ENCODE measurements at places on chromosomes 4 and X.
A peak's percentile ranks its signal among the peaks of the same experiment; 100 is the strongest.

DNA sequence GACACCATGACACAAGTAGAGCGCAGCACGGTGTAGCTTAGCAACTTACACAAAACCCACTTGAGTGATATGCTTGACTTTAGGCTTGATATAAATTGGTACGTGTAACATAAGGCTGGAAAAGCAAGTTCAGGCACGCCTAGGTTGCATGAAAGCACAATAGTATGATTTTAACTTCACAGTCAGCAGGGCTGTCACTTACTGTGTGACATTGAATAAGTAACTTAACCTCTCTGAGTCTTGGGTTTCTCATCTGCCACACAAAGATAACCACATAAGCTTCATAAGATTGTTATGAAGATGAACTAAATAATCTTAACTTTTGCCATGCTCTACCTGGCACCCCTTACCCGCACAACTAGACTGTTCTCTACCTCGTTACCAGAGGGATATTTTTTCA is 9.5 kb downstream of the SRD5A3 start:
- DNase-seq = no peak

DNA sequence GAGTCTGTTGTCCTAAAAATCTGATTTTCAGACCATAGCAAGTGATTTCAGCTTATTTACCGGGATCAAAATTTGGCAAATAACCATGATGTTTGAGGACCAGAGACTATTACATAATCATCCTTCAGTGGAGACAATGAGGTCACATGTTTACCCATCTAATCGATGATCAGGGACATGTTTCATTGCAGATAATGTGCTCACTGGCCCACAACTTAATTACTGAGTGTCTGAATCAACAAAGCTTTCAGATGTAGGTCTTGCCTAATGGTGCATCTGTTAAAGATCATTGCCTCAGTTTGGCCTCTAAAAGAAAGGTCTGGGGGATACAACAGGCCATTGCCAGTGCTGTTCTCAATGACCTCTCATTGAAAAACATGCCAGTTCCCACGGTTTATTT is 42.8 kb upstream of the KLHL34 start:
- DNase-seq = no peak

DNA sequence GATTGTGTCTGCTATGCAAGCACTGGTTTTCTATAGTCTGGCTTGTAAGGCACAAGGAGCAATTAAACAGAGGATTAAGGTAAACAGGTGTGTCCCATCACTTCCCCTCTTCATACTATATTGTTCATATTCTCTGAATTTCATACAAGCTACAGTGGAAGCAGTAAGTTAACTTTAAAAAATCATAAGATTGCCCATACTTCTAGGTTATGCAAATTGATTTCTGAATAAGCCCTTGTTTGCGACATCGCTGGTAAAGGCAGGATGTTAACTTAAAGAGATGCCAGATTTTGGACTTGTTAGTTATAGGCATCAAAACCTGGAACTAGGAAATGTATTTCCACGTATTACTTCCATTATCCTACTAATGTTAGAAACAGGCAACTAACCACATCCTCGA is 1.0 kb upstream of the TMEM131L start:
- DNase-seq = no peak

GRCh38 chr4:34633241-34633640 is 1611.1 kb downstream of the ARAP2 start:
- no peak for DNase-seq

GRCh38 chr4:94426783-94427182 is 25.0 kb upstream of the PDLIM5 start:
- DNase-seq = no peak

DNA sequence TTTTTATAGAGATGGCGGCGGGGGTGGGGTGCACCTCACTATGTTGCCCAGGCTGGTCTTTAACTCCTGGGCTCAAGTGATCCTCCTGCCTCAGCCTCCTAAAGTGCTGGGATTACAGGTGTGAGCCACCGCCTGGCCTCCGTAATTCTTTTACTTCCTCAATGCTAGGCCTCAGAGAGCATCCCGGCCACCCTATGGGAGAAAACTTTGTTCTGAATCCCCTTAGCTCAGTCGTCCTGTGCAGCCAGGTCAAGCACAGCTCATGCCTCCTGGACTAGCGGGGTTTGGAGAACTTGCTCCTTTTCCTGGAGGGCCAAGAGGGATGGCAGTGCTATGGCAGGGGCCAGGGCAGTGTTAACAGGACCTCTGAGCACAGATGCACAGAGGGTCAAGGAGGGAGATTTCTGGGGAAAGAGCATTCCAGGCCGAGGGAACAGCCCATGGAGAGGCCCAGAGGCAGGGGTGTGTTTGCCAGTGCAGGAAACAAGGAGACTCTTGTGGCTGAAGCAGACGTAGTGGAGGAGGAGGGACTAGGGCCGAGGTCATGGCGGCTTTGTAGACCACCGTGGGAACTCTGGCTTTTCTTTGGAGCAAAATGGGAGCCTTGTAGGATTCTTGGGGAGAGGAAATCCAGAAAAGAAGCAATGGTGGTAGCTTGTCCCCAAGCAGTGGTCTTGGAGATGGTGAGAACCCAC is 9.8 kb upstream of the TNIP2 start:
- DNase-seq = no peak

DNA sequence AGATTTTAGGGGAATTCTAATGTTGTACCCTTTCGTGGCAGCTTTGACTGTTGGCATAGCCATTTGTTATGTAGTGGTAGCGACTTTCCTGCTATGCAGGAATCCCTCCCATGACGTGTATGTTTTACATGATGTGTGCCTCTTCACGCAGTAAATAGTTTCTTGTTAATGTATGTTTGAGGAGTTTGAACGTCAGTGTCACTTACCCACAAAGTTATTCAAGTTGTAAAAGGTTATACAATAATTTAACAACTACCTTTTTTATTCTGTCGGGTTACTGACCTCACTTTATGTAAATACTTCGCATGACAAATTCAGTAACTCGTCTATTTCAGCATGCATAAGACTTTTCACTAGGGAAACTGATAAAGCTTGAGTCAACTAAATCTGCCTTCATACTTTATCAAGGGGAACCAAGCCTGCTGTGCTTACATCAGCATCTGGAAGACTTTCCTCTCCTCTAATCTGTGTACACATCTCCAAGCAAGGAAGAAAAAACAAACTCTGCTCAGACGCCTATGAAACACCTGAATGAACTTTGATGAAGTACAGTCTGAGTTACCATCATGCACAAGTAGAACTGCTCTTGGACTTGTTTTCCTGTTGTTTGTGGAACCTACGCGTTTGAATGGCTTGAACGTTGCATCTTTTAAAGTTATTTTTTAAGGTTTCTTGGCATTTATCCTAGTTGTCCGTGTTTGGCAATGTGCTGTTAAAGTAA is 61.2 kb downstream of the SLC9A6 start:
- no peak for DNase-seq

GRCh38 chr4:187541666-187542065 is 453.9 kb upstream of the ZFP42 start:
- no peak for DNase-seq

DNA sequence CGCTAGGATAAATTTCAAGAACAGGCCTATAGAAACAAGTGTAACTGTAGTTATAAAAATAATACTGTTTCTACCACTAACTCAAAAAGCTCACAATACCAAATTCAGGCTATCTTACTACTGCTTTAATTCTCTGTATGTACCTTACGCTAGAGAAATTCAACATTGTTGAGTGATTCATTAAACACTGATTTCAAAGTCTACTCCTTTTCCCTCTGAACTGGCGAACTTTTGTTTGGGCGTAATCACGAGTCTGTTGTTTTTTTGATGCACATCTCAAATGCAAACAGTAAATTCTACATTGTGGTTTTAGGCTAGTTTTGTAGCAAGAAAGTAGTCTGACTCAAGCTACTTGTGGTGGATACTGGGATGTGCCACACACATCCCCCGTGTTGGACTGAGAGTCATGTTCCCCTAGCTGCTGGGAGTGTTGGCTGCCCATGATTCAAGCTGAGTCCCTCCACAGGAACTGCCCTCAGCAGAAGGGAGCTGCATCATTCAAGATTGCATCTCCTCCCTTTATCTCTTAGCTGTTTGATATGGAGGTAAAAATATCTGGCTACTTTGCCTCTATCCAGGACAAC is 406.1 kb downstream of the RAPGEF2 start:
- no peak for DNase-seq

- DNase-seq = no peak
These were observed 290.0 kb downstream of the ANK2 start for GRCh38 chr4:113339430-113339813.

GRCh38 chrX:9864011-9864410 is 77.8 kb downstream of the SHROOM2 start:
- DNase-seq = no peak

- DNase-seq = peak; percentile 54
These were observed 105.0 kb downstream of the AREG start for GRCh38 chr4:74549936-74550335.

DNA sequence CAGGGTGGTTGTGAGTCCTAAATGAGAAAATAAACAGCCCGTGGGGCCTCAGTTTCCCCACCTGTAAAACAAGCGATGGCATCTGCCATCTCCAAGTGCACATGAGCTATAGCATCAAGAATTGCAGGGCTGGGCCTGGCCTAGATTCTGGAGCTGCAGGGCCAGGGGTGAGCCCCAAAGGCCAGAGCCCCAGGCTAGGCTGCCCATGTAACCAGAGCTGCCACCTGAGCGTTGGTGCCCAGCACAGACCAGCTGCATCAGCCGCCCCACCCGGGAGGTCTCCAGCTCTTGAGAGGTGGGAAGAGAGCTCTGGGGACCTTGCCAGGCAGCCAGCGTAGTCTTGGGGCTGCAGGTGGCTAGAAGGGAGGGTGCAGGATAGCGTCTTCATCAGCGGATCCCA is 27.0 kb upstream of the GPR78 start:
- no peak for DNase-seq

GRCh38 chrX:108000751-108001150 is 18.6 kb upstream of the TEX13B start:
- no peak for DNase-seq

DNA sequence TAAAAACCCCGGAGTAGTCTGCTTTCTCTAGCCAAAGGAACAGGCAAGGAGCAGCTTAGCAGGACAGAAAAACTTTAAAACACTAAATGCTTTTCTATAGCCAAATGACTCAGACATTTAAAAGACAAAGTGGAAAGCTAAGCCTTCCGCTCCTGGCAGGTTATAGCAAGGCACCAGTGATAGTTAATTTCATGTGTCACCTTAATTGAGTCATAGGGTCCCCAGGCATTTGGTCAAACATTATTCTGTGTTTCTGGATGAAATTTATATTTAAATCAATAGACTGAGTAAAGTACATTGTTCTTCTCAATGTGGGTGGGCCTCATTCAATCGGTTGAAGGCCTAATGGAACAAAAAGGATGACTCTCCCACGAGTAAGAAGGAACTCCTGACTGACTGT is 885.7 kb upstream of the ADGRL3 start:
- no peak for DNase-seq

GRCh38 chr4:150268444-150268843 is 190.2 kb downstream of the DCLK2 start:
- peak; percentile 30 for DNase-seq

DNA sequence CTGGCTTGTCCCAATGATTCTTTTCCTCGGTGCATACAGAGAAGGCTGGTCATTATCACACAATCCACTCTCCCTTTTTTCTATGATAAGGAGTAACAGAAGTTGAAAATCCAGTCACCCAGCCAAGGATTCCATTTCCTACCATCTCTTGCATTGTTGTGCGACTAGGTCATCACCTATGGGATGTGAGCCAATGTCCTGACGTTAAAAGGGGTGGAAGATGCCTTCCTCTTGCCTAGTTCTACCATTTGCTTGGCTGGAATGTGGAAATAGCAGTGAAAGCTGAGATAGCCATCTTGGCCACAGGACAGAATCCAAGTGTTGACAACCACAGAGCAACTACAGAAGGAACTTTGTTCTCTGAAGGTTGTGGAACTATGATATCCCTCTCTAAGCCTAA is 132.2 kb upstream of the KIT start:
- peak; percentile 60 for DNase-seq

DNA sequence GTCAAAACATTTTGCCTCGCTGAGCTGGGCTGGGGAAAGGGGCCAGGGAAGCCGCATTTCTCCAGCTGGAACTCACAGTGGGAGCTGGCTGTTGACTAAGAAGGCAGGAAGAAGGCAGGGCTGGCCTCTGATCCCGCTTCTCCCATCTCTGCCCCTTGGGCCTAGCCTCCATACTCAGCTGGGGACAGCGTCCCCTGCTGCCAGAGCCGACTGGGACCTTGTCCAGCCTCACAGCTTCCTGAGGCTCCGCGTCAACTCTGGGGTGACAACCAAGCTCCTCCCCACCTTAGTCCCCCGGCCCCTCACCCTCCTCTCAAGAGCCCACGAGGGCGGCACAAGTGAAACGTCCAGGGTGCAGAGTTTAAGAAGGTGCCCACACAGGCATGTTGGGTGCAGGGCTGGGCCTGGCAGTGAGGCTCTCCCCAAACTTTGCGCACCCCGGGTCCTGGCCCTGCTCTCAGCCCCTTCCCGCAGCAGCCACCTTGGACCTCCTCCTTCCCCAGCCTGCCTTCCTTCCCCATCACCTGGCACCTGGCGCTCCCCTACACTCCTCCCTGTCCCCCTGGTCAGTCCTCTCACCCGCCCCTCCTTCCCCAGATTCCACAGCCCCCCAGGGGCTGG is 100.8 kb downstream of the PSAPL1 start:
- no peak for DNase-seq

DNA sequence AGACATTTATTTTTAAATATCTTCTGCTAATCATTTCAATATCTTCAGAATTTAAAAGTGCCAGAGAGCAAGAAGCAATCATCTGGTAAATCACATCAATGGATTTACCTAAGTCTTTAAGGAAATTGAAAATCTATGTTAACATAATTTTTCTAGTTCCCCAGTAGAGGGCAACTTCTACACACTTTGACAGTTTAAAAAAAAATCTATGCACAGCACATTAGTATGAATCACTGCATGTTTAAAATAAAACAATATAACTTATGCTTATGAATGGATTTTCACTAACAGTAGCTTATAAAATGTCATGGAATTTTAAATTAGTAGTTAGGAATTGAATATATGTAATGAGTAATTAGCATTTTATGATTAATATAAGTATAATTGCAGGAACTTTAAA is 126.5 kb downstream of the REELD1 start:
- DNase-seq = peak; percentile 38

DNA sequence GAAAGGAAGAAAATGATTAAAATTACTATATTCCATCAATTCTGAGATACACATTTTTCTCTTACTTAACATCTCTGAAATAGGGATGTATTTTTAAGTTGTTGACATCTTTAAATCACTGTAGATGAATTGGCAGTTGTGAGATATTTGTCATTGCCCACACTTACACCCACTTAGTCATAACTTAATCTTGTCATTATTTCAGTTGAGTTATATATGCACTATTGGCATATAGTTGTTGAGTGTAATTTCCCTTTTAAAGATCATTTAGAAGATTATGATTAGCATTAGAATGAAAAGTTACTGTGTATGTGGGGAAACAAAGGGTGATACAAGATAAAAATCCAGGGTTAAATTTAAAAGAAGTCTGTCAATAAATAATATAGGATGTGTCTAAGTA is 2.2 kb downstream of the AIMP1 start:
- DNase-seq = no peak

- DNase-seq = no peak
These were observed 1.5 kb downstream of the TMEM156 start for GRCh38 chr4:39030725-39031124.

DNA sequence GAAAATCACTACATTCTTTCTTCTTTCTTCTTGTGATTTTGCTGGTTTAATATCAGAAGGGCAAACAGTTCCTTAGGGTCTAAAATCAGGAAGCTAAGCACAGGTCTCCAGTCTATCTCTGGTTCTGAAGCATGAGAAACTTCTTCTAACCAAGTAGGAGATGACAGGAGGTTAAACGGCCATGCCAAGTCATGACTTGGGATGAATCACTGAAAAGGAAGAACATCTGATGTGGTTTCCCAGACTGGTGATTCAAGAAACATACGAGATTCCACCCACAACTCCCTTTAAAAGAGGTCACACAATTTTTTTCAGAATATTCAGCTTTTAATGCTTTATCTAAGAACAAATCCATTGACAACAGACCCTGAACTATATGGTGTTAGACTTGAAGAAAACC is 684.0 kb upstream of the PRKX start:
- no peak for DNase-seq

Measured in mesenchymal stem cell (in vitro differentiated cells and primary cell).